AG10803 (cell line): ENCODE measurements at places on chromosomes 16 and 17.

DNA sequence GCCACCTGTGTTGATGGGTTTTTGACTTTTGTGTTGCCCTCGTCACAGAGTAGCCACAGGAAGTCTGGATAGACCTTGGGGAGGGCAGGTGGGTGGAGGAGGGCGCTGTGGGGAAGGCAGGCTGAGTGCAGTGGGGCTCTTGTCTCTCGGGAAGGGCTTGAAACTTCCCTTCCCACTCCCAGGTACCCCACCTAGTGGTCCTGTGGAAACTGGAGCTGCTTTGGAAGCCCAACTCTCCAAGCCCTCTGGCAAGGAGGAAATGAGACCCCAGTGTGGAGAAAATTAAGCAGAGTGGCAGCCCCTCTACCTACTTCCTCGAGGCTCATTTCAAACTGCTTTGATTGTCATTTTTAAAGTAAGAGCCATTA, 9.2 kb downstream of the CA5A start:
- no peak for DNase-seq

DNA sequence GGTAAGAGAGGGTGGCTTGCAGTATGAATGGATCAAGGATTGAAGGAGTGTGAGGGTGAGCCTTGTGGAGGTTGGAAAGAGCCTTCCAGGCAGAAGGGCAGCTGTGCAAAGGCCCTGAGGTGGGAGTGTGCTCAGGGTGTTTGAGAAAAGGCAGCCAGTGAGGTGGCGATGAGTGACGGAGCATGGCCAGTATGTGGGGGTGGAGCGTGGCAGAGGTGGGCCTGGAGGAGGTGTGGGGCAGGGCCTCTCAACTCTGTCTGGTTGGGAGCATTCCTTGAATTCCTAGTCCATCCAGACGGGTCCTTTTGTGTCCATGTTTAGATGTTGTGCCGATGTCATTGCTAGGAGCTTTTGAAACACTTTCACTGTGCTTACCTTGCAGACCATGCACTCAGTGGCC, 51.3 kb downstream of the EPN2 start:
- DNase-seq: no peak

- peak; percentile 41 for DNase-seq
Measured at GRCh38 chr17:15213381-15214087, 51.6 kb downstream of the PMP22 start.

DNA sequence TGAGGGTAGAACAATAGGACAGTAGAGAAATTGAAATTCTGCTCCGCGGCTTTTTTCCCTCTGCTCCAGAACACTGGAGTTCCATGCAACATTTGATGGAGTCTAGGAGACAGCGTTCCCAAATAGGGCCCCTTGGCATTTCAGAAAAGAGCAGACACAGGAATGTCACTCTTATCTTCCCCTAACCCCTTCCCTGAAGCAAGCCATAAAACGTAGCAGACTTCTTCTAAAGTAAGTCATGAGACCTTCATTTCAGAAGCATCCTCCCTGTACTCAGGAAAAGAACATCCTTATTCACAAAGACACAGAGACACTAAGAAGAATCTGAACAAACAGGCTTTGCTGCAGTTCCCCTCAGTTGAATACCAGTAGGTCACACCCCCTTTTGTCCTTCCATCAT, 296.1 kb upstream of the SOX9 start:
- DNase-seq: no peak

DNA sequence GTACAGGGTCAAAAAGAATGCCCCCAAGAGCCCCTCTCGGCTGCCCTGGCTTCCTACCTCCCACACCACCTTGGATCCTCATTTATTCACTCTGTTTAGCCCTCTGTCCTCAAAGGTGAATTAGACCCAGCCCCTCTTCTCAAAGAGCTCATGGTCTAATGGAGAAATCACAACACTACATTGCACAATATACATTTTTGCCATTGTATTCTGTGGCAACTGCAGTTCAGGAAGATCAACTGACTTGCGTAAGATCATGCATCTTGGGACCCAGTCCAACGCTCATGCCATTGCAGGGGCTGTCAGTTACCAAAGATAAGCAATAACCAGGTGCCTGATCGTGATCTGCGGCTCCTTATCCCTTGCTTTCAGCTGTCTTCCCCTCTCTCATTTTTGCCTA, 1.4 kb downstream of the KRT38 start:
- peak; percentile 80 for DNase-seq

GRCh38 chr17:2034157-2034556, 4.2 kb downstream of the DPH1 start:
- peak; percentile 79 for DNase-seq

GRCh38 chr16:82955741-82956348, 329.1 kb downstream of the CDH13 start:
- no peak for DNase-seq

- DNase-seq: no peak
Measured at GRCh38 chr17:27293359-27293897, 486 bp upstream of the WSB1 start.

DNA sequence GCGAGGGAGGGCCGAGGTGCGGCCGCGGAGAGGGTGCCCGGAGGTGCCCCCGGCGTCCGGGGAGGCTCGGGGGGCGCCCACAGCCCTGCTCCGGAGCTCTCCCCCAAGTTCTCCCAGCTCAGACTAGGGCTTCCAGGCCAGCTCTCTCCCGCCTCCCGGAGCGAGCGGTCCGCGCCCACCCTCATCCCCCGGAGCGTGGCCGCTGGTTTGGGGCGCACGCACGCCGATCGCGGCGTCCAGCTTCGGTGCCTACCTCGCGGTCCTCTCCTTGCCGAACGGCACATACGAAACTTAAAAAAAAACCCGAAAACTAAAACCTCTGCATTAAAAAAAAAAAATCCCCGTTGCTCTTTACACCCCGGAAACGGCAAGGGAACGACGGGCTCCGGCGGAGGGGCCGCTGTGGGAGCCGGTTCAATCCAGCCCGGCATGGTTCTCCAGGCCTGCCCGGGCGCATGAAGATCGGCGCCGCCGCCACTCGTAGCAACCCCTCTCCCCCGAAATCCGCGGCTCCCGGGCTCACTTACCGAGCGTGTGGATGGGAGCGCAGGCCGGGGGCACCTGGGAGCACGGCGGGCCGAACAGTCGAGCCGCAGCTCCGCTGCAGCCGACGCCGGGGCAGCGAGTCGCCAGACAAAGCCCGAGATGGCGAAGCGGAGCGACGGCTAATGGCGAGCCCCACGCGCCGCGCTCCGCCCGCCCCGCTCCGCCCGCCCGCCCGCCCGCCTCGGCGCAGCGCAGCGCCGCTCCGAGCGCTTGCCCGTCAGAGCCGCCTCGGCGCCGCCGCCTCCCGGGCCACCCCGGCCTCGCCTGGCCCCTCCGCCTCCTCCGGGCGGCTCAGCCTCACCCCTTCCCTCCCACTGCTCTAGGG, 973 bp upstream of the UBTF start:
- peak; percentile 55 for DNase-seq

DNA sequence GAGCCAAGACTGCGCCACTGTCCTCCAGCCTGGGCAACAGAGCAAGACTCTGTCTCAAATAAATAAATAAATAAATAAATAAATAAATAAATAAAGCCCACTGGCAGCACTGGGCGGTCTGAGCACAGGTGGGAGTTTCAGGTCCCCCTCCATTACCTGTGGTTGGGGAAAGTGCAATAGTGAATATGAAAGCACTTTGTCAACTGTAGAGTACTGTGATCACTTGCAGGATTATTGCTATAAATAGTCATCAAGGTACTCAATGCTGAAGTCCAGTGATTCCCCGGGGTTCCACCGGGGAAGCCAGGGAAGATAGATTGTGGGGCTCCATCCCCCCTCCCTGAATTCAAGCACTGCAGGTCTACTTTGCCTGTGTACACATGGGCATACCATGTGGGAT, 42.7 kb upstream of the CPNE2 start:
- DNase-seq: no peak

GRCh38 chr16:83925957-83926725, 26.9 kb upstream of the OSGIN1 start:
- no peak for DNase-seq

- no peak for DNase-seq
Measured at GRCh38 chr17:27511168-27511883, 55.1 kb downstream of the KSR1 start.

DNA sequence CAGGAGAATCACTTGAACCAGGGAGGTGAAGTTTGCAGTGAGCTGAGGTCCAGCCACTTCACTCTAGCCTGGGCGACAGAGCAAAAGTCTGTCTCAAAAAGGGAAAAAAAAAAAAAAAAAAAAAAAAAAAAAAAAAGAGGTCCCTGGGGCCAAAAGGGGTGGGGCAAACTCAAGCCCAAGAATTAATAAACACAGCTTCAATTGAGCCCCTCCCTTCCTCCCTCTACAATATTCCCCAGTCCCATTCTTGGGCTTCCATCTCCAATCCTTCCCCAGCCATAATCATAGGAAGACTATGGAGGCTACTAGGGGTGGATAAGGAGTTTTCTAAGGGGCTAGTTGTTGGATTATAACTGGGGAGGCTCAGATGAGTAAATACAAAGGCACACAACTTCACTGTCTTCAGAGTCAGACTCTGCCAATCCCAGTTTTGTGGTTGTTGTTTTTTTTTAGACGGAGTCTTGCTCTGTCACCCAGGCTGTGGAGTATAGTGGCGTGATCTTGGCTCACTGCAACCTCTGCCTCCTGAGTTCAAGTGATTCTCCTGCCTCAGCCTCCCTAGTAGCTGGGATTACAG, 9.5 kb downstream of the CAVIN1 start:
- DNase-seq: no peak

DNA sequence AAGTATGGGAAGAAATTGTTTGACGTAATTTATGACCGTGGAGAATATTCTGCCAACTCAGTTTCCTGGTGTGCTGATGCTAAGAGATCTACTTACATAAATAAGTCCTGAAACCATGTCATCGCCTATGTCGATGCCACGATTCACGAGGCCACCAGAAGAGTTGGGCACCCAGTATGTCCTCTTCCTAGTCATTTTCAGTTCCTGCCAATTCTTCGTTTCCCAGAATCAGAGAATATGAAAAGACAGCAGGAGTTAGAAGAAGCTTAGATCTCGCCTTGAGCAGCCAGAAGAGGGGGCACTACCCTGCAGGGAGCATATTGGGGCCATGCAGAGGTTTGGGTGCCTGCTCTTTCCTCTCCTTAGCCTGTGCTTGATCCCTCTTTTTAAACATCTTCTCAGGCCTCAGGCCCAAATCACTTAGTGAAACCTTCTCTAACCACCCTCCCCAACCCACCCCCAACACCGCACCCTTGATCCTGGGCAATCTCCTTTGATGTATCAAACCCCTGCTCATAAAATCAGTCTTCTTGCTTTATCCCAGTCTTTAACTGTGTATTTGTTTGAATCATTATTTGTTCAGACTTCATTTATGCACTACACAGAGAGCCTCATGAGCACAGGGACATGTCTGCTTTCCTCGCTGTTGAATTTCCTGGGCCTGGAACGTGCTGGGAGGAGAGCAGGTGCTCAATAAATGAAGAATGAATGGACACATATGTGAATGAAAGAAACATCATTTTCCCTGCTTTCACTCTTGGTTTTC, 12.2 kb upstream of the LONP2 start:
- DNase-seq: peak; percentile 53

DNA sequence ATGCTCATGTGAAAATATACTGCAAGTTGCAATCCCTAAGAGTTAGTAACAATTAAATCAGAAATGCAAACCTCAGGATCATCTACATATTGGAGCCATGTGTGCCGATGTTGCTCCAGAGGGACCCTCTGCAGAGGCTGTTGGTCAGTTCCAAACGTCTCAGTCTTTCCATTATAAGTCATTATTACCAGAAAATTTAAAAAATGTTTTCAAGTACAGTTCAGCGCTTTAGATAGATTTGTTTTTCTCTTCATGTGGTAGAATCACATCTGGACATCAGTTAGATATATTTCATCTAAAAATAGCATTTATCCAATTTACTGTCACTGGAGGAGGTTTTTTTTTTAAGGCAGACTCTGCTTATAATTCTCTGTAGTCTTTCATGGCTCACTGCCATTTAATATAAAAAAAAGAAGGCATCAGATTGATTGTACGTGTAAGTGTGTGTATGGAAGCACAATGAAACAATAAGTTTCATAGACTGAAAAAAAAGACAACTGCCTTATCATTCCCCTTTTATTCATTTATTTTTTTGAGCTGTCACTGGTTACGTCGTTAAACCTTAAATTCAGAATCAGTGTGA, 46.1 kb upstream of the MARCHF10 start:
- DNase-seq: peak; percentile 95

GRCh38 chr17:72099919-72100318, 20.9 kb upstream of the SOX9 start:
- DNase-seq: no peak

DNA sequence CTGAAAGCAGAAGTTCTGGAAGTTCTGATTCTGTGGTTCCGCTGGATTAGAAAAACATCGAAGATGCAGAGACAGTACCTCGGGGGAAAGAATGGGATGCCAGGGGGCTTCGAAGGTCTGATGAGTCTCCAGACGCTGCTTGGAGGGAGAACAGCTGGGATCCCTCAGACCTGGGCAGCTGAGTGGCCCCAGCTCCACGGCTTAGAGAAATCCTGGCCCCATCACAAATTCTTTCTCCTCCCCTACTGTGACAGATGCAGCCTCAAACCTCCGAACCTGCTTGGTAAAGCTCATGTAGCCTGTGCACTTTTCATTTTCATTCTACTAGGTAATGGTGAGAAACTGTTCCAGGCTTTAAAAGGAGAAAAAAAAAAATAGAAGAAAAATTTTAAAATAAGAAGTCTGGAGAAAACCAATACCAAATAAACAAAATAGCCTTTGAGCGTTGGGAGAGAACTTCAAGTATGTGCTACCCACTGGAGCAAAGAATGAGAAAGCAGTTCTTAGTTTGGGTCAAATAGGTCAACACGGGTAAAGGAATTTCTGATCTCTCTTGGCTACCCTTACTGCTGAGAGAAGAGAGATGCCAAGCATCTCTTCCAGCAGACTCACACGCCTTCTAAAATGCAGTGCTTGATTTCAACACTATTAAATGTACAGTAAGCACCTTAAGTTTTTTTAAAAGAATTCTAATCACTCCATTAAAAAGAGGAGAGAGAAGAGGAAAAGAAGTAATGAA, 19.9 kb downstream of the MAF start:
- no peak for DNase-seq

DNA sequence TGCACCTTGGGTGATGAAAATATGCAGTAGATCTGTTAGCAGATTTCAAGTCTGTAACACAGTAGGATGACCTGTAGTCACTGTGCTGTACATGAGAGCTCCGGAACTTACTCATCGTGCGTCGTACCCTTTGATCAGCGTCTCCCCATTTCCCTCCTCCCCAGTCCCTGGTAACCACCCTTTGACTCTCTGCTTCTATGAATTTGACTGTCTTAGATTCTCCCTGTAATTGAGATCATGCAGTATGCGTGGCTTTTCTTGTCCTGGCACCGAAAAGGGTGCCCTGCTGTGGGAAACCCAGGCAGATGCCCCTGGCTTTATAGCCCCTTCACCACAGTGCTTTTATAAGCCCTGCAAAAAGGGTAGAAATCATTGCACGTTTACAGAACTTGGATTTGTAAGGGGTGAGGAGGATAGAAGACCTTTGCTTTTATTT, 20.5 kb downstream of the CLEC16A start:
- DNase-seq: no peak

GRCh38 chr17:75872434-75873351, 5.7 kb downstream of the TRIM47 start:
- peak; percentile 82 for DNase-seq
